ENCODE measurements at places on chromosomes 1 and 21.

DNA sequence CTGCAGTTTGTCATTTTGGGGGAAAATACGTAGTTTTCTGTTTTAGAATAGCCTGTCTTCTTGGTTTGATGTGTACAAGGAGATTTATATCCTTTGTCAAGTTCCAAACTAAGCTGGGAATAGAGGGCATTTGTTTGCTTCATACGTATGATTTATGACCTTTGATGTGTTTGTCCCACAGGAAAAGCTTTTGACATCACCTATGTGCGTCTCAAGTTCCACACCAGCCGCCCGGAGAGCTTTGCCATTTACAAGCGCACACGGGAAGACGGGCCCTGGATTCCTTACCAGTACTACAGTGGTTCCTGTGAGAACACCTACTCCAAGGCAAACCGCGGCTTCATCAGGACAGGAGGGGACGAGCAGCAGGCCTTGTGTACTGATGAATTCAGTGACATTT is 79.9 kb downstream of the LAMC1 start:
- no peak for DNase-seq

DNA sequence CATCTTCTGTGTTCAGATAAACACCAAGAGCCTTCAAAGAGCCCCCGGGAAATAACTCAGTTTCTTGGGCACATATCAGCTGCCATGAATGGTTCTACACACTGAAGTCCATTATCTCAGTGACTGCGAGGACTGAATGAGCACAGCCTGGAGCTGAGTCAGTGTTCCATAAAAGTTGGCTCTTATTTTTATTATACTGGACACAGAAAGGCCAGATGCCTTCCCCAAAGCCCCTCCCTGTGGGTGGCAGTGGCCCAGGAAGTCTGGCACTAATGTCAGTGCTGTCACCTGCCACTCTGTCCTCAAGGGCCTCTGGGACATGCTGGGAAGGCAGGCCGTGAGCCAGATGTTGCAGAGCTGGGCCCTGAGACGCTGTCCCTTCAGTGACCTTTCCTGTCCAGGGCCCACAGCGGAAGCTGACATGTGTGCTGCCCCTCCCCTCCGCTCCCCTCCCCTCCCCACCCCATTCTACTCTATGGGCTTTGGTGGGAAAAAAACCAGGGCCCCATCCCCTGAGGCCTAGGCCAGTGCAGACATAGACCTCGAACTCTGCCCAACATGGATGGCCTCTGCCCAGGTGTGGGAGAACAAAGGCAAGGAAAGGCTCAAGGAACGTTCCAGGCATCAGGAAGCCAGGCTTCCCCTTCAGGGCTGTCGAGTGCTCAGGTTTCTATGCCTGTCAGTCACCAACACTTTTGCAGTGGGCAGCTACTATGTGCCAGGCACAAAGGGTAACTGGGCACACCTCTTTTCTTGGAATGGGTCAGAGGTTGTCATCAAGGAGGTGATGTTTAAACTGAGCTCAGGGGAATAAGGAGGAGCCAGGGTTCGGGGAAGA is 22.4 kb upstream of the NPPB start:
- no peak for DNase-seq

GRCh38 chr1:33335020-33335419 is 14.1 kb upstream of the A3GALT2 start:
- DNase-seq = no peak

- no peak for DNase-seq
These were observed 1.4 kb downstream of the PROK1 start for GRCh38 chr1:110452330-110452729.

- no peak for DNase-seq
These were observed 6.7 kb upstream of the PTPN14 start for GRCh38 chr1:214557952-214558735.

GRCh38 chr21:34180826-34181359 is 107.5 kb downstream of the MRPS6 start:
- no peak for DNase-seq

DNA sequence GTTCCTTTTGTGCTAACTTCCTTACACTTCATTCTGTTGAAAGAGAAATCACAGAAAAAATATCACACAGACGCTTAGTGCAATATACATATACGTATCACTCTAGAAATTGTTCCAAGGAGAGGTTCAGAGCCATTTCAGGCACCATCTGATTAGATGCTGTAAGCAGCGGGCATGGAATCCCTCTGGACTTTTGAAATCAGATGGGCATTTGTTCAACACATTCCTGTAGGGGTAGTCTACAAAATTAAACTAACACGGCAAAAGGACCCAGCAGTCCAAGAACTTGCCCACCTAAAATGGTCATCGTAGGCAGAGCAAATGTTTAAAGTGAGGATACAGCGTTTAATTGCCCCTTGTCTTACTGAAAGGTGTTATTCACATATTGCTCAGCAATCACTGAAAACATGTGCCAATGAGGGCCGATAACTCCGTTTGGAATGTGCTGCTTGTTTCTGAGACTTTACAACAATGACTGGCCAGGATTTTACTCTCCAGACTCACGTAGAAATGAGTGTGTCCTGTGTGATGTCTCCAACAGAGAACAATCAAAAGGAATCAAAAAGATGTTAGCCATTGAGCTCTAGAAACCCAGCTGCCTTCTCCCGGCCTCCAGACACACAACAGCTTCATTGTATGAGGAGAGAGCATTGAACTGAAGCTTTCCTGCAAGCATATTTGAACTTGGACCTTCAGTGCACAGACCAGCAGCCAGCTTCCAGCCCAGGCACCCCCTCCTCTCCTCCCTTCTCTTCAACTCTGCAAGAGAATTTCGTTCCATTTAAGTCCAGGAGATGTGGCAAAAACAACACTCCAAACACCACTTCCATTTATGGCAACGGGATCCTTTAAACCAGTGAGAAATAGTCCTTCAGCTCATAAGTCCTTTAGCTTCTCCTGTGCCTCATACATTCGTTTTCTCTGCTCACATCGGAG is 32.1 kb upstream of the ADORA3 start:
- DNase-seq = no peak

DNA sequence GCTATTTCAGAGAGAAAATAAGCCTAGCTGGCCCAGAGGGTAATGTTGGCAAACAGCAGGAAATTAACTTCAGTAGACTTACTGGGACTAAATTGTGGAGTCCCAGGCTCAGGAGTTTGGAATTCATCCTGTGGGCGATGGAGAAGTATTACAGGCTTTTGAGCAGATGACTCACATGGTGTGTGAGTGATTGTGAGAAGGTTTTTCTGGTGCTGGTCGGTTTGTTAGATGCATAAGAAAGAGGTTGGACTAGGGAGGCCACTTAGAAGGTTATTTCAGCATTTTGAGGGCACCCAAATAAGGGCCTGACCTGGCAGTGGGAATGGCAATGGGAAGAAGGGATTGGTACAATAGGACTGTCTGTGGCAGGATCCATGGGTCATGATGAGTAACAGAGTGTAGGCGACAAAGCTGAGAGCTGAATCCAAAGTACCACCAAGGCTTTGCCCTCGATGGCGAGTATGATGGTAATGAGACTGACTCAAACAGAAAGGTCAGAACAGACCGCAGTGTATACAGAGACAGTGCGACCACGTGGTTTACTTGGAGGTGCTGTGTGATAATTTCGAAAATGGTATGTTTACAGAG is 69.2 kb upstream of the KIF26B start:
- no peak for DNase-seq

- no peak for DNase-seq
These were observed 48.1 kb downstream of the KANK4 start for GRCh38 chr1:62271134-62271533.
